Forelimb muscle (tissue), 1 donor: ENCODE measurements at places on chromosomes 6 and 20. TPM values are rescaled to one million over a fixed set of nuclear protein-coding genes. Genes with fewer than 3 reads are reported as not detected.

SSTR4 gene
- not detected for polyA plus RNA-seq

ZNF311 gene
- 1.6 TPM for polyA plus RNA-seq

PRDM13 gene
- not detected for polyA plus RNA-seq

FAM217A gene
- polyA plus RNA-seq, result 0.96 TPM

NPBWR2 gene
- not detected for polyA plus RNA-seq

TREML4 gene
- polyA plus RNA-seq, result not detected

RFX6 gene
- polyA plus RNA-seq, result not detected

- no peak for DNase-seq
Measured at GRCh38 chr6:508006-508405, 116.5 kb downstream of the IRF4 start.

DNA sequence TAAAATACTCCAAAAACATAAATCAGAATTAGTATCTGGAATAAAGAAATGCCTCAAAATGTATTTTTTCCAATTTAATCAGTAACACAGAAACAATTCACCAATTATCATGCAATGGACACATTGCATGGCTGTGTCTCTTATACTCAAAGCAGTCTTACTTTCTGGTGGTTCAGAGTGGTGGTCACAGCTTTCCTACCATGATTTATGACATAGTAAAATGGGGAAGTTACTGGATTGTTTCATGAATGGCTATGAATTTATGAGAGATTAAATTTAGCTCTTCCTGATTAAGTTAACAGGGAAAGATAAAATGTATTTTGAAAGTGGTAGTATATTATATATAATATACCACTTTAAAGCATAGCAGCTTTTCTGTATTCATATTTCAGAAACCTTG, 331.5 kb upstream of the MAP3K7 start:
- DNase-seq, result no peak

DNA sequence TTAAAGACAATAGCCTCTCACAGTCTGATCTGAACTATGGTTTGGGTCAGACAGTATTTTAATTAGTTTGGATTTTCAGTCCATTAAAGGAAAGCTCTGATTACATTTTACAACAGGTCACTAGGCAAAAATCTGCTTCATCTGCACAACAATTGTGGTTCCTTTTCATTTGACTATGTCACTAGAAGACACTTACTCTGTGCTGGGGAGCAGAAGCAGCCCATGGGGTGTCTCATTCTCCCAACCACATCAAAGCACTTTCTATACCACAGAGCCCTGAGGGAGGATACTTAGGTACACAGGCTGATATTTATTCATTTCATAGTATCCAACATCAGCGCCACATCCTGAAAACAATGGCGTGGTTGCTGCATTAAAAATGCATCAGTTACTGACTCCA, 36.6 kb upstream of the HDAC2 start:
- no peak for DNase-seq

GRCh38 chr6:73586416-73586974, 65.7 kb upstream of the EEF1A1 start:
- no peak for DNase-seq

GRCh38 chr20:48687117-48687800, 140.5 kb downstream of the PREX1 start:
- no peak for DNase-seq

DNA sequence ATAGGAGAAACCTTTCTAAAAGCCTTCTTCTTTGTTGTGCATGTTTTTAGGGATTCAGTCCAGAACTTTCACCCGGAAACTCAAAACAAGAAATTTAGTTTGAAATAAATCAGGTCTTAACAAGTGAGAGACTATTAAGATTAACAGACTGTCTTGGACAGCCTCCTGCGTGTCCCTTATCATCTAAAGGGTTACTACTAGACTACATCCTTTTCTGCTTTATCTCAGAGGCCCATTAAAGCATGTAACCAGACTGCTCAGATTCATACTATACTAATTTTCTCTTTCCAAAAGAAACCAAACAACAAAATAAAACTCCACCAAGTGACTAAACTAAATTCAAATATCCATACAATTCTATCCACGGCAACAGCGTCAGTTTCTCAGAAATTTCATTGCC, 173.8 kb downstream of the GMPR start:
- no peak for DNase-seq

GRCh38 chr20:34907616-34908469, 31.4 kb downstream of the ACSS2 start:
- DNase-seq, result no peak

GRCh38 chr20:47949230-47949629, 163.9 kb upstream of the SULF2 start:
- DNase-seq, result no peak

DNA sequence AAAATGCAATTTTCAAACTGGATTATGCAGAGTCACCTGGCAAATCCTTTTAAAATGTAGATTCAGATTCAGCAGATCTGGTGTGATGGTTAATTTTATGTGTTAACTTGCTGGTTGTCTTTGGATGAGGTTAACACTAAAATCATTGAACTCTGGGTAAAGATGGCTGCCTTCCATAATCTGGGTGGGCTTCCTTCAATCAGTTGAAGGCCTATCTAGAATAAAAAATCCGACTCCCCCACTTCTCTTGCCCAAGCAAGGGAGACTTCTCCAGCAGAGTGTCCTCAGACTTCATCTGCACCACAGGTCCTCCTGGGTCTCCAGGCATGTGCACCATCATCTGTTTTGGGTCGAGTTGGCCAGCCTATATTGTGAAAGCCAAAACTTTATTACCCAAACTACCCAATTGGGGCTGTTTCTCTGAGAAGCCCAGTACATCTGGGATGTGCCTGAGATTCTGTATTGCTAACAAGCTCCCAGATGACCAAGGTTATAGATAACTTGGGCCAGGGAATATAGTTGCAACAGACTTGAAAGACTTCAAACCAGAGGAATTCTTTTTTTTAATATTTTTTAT, 1.6 kb upstream of the SLC17A5 start:
- no peak for DNase-seq

DNA sequence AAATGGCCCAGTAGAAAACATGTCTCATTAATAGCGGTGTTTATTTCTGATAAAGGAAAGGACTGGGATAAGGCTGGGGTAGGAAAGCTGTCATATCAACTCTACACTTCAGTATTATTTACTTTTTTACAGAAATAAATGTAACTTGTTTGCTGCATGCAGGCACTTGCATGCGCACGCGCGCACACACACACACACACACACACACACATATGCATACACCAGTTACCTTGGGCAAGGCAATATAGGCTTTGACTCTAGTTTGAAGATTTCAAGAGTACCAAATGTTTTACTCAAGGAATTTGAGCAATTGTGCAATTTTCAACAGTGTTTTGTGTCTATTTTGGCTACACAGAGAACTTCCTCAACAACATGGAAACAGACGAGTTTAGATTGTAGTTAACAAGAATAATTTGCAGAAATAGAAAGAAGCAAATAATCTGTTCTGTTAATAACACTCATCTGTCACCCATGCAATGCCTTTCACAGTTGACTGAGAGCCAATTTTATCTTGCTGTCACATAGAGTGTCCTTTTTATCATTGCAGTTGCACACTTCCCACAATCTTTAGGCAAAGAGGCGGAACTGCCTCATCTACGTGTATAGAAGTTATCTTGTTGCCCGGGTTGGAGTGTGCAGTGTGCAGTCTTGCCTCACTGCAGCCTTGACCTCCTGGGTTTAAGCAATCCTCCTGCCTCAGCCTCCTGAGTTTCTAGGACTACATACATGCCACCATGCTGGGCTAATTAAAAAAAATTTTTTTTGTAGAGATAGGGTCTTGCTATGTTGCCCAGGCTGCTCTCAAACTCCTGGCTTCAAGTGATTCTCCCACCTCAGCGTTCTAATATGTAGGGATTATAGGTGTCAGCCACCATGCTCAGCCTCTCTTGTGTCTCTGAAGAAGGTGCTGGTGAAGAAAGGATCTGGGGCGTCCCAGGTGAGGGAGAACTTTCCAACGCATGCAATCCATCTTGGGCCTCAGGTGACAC, 74.8 kb upstream of the SHLD1 start:
- no peak for DNase-seq

DNA sequence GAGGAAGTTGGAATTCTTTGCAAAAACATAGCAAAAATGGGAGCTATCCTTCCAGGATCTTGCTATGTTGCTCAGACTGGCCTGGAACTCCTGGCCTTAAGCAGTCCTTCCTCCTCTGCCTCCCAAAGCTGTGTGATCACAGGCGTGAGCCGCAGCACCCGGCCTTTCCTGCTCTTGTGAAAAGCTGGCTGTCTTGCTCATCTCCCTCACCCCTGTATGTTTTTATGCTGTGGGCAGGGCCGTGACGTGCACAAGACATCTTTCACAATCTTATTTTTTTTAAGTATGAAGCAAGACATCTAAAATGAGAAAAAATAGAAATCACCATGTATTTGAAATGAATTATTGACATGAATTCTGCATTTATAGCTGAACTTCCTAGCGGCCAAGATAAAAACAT, 110.4 kb downstream of the SAMD5 start:
- no peak for DNase-seq

GRCh38 chr20:48293671-48294070, 508.4 kb upstream of the SULF2 start:
- no peak for DNase-seq

- no peak for DNase-seq
Measured at GRCh38 chr6:137698636-137699030, 168.4 kb upstream of the TNFAIP3 start.

DNA sequence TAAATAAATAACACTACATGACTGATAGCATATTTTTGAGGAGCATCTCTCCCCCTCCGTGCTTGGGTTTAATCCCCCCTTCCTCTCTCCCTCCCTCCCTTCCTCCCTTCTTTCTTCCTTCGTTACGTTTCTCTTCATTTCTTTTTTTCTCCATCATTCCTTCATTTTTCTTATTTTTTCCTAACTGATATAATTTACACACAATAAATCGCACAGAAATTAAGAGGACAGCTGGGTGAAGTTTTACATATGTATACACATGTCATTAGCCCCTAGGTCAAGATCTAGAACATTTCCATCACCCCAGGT, 51.4 kb upstream of the EZR start:
- DNase-seq, result no peak

- no peak for DNase-seq
Measured at GRCh38 chr6:167122041-167122826, 662 bp upstream of the CCR6 start.

- DNase-seq, result no peak
Measured at GRCh38 chr6:88492824-88493223, 326.7 kb upstream of the CNR1 start.

DNA sequence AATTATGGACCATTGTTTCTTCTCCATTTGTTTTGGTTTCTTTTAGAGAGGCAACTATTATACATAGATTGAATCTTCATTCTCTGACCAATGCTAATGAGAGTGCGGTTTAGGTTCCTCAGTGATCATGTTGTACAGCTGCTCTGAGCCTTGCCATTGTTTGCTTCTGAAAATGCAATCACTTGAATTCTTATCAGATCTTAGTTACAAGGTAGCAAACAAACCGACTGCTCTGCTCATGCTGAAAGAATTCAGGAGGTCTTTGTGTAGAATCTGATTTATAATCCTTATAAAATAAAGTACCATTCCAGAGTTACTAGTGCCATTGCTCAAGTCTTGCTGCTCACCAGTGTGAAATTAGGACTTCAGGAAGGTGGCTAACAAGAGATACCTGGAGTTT, 569.1 kb upstream of the ID4 start:
- no peak for DNase-seq

- DNase-seq, result no peak
Measured at GRCh38 chr6:108168501-108169463, 3.0 kb downstream of the NR2E1 start.

- no peak for DNase-seq
Measured at GRCh38 chr6:18533793-18534192, 146.6 kb downstream of the RNF144B start.

GRCh38 chr6:65006788-65007187, 700.2 kb downstream of the EYS start:
- no peak for DNase-seq

DNA sequence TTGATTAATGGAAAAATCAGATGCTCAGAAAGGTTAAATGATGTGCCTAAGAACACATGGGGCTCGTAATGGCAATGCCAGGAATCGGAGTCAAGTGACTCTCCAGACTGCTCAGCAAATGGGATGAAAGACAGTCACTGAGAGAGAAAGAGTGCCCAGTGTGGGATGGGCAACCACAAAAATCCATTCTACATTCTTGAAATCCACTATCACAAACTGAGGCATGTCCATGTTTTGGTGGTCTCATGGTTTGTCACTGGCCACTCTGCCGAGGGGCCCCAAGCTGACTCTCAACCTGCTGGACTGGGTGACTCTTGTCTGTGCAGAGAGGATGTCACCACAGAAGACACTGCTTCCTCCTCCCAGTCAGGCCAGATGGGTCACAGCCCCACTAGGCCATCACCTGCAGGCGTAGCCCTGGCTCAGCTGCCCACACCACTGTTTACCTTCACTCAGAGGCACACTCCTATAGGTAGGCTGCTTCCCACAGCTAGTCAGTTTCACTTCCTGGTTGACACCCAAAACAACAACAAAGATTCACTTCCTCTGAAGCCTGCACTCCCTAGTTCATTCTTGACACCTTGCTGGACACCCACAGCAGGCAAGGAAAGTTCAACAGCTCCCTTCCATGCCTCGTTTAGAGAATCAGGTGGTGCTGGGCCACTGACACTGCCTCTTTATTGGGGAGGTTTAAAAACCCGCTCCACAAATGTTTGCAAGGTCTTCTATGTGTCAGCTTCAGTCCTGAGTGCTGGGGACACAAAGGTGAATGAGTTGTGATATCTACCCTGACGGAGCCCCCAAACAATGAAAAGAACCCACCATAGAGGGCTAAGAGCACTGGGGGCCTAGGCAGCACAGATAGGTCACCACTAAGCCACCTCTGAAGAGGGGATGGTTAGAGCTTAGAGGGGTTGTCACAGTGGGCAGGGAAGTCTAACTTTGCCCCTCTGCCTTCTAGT, 21.7 kb downstream of the MAP1LC3A start:
- DNase-seq, result no peak

- no peak for DNase-seq
Measured at GRCh38 chr6:169326067-169326799, 72.6 kb upstream of the THBS2 start.

- DNase-seq, result no peak
Measured at GRCh38 chr6:2042956-2043648, 202.3 kb downstream of the GMDS start.

DNA sequence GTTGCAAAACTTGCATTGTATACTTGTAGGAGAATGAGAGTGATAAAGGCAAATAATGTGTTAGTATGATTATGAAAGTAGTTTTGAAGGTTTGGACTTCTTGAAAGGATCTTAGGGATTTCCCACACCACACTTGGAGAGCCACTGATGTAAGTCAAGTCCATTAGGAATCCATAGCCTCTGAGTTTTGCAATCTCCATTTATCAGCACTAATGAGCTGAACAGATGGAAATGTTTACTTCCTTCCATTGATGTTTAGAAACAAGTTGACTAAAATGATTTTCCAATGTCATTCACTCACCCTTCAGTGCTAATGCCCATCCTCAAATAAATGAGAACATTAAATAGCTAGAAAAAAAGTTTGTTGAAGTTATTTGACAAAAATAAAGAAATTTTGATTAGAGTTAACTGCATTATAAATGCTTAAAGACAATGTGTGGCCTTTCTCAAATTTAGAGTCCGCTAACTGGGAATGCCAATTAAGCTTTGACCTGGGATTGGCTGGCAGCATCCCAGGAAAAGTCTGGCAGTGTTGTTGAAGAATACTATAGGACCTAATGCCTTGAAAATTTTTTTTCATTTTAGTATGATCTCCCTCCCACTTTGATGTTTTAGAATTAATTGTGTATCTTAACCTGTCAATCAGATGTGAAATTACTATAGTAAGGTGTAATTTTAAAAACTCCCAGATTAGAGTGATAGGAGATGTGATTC, 68.0 kb downstream of the SLC35F1 start:
- DNase-seq, result no peak

- DNase-seq, result no peak
Measured at GRCh38 chr6:11194356-11195218, 37.9 kb downstream of the NEDD9 start.

GRCh38 chr20:3890398-3890751, 1.2 kb downstream of the PANK2 start:
- no peak for DNase-seq
